ENCODE measurements at places on chromosomes 7 and 10.

GRCh38 chr7:13826752-13827151, 162.7 kb downstream of the ETV1 start:
- no peak for DNase-seq

GRCh38 chr10:35690534-35690933, 48.4 kb upstream of the FZD8 start:
- DNase-seq: no peak

GRCh38 chr10:104435822-104436221, 82.2 kb downstream of the CFAP58 start:
- peak; percentile 34 for DNase-seq

GRCh38 chr7:131244259-131244852, 83.3 kb upstream of the MKLN1 start:
- DNase-seq: peak; percentile 97

GRCh38 chr10:110394898-110395297, 90.2 kb upstream of the SMNDC1 start:
- DNase-seq: no peak

DNA sequence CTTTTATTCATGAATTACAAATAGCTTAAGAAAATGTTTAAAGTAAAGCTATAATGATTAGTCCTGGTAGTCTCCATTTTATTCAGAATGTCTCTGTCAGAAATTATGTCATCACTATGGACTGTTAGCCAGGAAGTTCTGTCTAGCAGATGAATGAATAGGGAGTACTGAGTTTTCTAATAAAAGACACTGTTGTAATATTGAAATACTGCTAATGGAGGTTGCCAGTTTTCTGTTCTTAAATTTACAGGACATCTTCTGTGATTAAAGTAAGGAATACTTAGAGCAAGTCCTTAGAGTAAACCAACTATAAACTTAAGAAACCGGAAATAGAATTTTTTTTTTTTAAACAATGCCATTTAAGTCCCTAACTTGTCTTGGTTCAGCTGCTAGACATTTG, 309.8 kb downstream of the ADK start:
- peak; percentile 6 for DNase-seq

DNA sequence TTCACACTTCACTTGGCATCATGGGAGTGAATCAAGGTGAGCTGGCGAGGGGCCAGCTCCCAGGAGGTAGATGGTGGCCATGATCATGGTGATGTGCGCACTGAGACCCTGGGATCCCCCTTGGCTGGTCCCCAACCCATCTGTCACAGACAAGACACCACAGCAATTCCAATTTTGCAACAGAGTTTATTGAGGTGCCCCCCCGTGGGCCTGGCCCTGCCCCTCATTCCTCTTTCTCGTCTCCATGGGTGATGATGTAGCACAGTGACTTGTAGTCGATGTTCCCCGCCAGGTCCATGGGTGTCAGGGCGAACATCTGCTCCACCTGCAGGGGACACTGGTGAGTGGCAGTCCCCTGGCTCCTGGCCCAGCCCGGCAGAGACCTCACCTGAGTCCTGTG, 2.4 kb downstream of the MYL7 start:
- no peak for DNase-seq

DNA sequence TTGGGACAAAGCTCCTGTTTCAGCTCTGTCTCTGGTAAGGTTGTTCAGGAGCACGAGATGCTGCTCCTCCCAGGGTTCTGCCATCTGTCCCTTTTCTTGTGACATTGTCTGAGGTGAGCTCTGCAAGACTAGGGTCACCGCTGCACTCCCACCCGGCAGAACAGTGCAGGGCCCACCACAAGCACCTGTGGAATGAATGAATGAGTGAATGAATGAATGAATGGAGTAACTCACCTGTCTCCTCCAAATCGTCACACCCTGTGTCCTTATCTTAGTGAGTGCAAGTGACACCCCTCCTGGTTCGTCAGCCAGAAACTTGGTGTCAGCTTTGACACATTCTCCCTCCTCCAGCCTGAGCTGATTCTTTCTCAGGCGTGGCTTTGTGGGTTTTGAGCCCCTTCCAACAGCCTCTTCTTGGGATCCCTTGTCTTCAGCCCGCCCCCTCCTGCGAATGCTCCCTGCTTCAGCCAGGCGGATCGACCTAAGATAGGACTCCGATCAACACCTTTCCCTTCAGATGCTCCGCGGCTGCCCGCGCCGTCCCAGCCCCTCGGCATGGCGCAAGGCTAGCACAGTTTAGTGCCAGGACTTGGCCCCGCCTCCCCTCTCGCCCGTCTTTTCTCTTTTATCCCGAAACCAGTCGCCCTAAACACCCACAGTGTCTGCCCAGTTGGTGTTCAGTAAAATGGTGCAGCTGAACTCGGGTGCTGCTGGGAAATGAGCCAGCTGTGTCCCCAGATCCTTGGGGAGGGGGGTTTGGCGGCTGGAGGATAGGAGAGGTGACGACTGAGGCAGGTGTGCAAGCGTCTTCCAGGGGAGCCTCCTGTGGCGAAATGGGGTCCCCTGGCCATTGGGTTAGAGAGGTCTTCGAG, 89.3 kb downstream of the BEND7 start:
- no peak for DNase-seq

DNA sequence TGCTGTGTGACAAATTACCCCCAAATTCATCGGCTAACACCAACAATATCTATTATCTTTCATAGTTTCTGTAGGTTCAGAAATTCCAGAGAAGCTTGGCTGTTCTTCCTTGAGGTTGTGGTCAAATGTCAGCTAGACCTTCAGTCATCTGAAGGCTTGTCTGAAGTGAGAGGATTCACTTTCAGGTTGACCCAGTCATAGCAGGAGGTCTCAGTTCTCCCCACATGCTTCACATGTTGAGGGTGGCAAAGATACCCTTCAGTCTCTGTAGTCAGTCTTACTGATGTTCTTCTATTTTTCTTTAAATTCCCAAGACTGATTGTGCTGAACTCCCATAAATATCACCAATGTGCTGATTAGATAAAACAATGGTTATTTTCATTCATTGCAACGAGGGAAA, 1692.0 kb downstream of the REEP3 start:
- no peak for DNase-seq

DNA sequence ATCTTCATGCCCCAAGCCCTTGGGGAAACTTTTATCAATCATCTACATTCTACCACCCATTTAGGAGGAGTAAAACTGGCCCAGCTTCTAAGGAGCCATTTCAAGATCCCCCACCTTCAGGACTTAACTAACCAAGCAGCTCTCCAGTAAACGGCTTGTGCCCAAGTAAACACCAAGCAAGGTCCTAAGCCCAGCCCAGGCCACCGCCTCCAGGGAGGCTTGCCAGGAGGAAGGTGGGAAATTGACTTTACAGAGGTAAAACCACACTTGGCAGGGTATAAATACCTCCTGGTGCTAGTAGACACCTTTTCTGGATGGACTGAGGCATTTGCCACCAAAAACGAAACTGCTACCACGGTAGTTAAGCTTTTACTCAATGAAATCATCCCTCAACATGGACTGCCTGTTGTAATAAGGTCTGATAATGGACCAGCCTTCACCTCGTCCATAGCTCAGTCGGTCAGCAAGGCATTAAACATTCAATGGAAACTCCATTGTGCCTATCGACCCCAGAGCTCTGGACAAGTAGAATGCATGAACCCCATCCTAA, 5.6 kb downstream of the AKR1B15 start:
- no peak for DNase-seq

GRCh38 chr7:128094686-128095085, 63.4 kb upstream of the LRRC4 start:
- no peak for DNase-seq

DNA sequence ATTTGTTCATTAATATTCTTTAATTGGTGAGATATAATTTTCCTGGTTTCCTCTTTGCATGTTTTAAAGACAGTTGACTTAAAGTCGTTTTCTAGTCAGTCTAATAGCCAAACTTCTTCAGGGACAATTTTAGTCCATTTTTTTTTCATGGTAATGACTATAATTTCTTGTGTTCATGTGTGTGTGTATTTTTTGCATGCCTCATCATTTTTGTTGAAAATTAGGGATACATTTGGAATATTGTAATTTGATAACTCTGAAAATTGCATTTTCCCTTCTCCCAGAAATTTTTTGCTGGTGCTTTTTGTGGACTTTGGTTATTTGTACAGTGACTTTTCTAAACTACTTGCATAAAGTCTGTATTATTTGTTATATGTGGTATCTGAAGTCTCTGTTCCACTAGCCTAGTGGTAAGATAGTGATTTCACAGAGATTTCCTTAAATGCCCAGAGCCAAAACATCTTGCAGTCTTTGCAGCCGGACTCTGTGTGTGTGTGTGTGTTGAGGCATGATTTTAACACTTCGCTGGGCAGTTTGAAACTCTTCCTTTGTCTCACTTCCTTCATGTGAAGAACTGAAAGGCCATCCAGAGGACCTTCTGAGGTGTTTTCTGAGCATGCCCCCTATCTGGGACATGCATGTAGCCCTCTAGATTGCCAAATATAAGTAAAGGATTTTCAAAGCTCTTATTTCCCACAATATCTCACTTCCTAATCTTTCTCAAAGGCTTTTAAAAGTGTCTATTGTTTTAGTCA, 40.9 kb upstream of the ZNF365 start:
- no peak for DNase-seq

GRCh38 chr10:59373071-59373470, 10.7 kb upstream of the FAM13C start:
- peak; percentile 61 for DNase-seq

DNA sequence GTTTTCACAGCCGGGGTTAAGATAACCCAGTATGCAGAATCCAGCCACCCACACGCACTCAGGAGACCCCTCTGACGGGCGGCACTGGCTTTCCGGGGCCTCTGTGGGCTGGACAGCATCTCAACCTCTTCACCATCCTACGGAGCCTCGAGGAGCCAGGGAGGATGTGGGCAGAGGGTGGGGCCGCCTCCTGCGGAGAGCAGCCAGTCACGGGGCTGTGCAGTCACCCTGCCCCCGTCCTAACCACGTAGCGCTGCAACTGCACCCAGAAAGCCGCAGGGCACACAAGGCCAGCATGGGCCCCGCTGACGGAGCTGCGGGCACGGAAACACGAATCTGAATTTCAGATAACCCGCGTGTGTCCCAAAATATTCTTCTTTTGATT, 270.3 kb downstream of the ELFN1 start:
- DNase-seq: peak; percentile 63
